Large intestine (tissue), 12 donors: ENCODE measurements at places on chromosomes 2 and 18.

DNA sequence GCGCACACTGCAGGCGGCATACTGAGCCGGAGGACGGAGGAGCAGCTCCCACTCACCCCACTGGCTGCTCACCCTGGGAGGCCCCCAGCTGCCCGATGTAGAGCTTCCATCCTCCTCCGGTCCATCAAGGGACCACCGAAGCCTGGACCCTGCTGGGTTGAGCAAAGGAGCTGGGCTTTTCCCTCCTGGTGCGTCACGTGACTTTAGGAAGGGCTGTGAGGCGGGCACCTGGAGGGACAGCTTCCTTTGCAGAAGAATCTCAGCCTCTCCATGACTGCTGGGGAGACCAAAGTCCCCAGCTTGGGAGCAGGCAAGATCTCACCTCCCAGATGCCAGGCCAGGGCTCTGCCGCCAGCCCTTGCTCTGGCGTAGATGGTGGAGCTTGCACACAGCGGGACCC, 102.7 kb downstream of the TWIST2 start:
- DNase-seq: no peak

DNA sequence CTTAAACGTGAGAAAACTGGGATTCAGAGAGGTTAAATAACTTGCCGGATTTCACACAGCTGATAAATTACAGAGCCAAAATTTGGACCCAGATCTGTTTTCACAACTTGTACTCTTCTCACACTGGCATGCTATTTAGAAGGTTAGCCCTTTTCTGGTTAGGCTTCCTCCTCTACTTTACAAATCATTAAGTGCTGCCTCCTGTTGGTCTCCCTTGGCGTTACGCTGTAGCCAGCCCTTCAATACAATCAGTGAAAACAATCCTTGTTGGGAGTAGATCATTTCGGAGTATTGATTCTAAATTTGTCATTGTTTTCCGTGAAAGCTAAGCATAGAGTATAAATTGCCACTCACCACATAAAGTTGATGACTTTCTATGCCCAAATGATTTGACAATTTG, 153.5 kb downstream of the ARHGAP15 start:
- DNase-seq: no peak

DNA sequence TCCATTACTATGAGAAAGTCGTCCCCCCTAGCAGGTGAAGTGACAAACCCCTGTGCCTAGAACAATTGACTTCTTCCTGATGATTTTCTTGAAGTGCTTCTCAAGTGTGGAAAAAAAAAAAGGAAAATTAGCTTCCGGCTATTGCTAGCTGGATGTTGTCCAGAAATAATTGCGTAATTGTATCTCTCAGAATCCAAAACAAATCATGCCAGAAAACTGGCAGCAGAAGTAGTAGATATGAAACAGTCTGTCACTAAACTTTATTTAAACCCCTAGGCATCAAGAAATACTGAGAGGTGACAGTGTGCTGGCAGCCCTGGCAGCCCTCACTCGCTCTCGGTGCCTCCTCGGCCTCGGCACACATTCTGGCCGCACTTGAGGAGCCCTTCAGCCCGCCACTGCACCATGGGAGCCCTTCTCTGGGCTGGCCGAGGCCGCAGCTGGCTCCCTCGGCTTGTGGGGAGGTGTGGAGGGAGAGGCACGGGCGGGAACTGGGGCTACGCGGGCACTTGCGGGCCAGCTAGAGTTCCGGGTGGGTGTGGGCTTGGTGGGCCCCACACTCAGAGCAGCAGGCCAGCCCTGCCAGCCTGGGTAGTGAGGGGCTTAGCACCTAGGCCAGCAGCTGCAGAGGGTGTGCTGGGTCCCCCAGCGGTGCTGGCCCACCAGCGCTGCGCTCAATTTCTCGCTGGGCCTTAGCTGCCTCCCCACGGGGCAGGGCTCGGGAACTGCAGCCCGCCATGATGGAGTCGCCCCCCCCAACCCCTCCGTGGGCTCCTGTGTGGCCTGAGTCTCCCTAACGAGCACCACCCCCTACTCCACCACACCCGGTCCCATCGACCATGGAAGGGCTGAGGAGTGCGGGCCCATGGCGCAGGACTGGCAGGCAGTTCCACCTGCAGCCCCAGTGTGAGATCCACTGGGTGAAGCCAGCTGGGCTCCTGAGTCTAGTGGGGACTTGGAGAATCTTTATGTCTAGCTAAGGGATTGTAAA, 80.5 kb upstream of the ABCA12 start:
- DNase-seq: no peak

- DNase-seq: no peak
Observed at GRCh38 chr2:240640939-240641338, 15.7 kb downstream of the GPR35 start.

DNA sequence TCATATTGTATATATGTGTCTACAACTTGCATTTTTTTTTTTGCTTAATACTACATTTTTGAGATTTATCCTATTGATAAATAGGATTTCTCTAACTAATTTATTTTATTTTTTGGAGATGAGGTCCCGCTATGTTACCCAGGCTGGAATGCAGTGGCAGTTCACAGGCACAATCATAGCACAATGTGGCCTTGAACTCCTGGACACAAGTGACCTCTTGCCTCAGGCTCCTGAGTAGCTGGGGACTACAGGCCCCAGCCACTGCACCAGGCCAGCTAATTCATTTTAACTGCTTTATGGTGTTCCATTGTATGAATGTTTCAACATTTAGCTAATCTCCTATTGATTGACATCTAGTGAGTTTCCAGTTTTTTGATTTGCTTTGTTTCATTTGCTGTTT, 16.8 kb upstream of the CLASP1 start:
- DNase-seq: no peak

DNA sequence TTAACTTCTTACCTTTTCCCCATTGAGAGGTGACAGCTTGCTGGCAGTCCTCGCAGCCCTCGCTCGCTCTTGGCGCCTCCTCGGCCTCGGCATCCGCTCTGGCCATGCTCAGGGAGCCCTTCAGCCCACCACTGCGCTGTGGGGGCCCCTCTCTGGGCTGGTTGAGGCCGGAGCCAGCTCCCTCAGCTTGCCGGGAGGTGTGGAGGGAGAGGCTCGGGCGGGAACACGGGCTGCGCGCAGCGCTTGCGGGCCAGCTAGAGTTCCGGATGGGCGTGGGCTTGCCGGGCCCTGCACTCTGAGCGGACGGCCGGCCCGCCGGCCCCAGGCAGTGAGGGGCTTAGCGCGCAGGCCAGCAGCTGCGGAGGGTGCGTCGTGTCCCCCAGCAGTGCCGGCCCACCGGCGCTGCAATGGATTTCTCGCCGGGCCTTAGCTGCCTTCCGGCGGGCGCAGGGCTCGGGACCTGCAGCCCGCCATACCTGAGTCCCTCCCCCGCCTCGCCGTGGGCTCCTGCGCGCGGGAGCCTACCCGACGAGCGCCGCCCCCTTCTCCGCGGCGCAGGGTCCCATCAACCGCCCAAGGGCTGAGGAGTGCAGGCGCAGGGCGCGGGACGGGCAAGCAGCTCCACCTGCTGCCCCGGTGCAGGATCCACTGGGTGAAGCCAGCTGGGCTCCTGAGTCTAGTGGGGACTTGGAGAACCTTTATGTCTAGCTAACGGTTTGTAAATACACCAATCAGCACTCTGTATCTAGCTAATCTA, 335.0 kb downstream of the CBLN2 start:
- DNase-seq: no peak

DNA sequence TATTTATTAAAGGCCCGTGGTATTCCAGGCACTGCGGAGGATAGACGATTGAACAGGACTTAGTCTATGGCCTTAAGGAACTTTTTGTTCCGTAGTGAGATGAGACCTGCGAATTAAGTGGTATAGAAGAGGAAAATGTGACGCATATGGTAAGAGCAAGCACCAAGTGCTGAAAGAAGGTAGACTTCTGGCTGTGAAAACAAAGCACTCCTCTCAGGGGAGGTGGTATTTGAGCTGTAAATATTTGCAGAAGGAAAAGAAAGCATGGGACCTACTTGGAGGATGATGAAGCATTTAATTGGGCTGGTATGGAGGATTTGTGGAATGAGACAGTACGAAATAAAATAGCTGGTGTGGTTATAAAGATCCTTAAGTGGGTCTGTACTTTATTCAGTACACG, 62.5 kb downstream of the GPR39 start:
- DNase-seq: no peak
